ENCODE measurements at places on chromosomes 7 and 10. TPM values are rescaled to one million over a fixed set of nuclear protein-coding genes. Genes with fewer than 3 reads are reported as not detected.

- DNase-seq, result no peak
These were observed 17.3 kb upstream of the INPP5A start for GRCh38 chr10:132520177-132520811.

The TMEM176B gene
- total RNA-seq, result not detected

DNA sequence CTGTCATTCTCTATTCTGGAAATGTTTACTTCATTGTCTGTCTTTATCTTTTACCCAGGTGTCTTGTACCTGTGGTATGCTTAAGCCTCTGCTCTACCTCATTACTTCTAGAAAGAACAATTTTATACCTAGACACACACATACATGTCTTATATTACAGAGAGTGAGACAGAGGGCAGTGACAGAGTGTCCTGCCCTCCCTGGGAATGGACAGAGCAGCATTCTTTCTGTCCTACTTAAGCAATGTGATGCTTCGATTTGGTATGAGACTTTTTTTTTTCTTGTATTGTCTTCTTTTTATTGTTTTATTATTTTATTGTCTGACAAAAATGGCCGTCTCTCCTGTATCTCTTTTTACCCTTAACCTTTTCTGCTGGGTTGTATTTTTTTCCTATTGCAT, 286.1 kb downstream of the EXOC4 start:
- DNase-seq, result no peak

The GUSB gene
- 49.3 TPM for total RNA-seq

DNA sequence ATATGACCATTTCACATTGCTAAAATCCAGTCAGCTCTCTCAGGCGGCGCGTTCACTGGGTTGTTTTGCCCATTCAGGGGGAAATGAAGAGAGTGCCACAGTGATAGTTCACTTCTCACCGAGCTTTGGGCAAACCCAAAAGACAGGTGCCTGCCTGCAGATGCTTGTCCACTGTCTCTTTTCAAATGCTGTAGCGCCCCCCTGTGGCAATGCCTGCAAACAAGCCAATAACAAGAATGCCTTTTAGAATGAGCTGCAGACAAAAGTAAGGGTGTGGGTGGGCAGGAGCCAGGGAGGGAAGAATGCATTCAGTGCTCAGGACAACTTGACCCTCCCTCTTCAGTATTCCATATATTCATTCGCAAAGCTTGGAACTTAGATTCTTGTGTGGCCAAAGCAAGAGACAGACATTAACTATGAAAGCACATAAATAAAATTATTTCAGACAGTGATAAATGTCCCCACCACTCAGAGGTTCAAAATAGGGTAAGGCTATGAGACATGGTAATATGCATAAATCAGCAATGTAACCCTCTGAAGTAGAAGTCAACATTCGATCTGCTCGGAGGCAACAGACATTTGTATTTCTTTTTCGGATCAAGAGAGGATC, 86.9 kb downstream of the JAZF1 start:
- peak; percentile 81 for DNase-seq
